Osteoblast (primary cell): ENCODE measurements at places on chromosomes 5 and 9. TPM values are rescaled to one million over a fixed set of nuclear protein-coding genes. Genes with fewer than 3 reads are reported as not detected.

DNA sequence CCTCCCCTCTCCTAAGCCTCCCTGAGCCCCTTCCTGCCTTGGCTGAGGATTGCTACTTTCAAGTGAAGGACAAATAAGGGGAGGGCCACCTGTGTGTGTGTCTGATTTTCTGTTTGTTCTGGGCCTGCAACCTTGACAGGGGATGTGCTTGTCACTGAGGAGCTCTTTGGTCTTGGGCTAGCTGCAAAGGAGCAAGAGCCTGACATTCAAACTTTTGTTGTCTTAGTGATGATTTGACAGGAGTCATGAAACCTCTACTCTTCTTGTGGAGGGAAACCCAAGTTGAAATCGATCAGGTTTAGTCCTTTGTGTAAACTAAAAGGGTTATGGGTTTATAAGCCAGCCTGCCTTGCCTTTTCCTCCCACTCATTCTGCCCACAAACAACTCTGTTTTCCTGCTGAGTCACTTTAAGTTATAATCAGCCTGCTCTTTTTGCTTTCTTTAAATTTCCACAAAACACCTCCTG lies 16.9 kb downstream of the CLTA start:
- DNase-seq, result peak; percentile 66

SVEP1 gene
- total RNA-seq, result 37.6 and 43.0 TPM in 2 replicates

DNA sequence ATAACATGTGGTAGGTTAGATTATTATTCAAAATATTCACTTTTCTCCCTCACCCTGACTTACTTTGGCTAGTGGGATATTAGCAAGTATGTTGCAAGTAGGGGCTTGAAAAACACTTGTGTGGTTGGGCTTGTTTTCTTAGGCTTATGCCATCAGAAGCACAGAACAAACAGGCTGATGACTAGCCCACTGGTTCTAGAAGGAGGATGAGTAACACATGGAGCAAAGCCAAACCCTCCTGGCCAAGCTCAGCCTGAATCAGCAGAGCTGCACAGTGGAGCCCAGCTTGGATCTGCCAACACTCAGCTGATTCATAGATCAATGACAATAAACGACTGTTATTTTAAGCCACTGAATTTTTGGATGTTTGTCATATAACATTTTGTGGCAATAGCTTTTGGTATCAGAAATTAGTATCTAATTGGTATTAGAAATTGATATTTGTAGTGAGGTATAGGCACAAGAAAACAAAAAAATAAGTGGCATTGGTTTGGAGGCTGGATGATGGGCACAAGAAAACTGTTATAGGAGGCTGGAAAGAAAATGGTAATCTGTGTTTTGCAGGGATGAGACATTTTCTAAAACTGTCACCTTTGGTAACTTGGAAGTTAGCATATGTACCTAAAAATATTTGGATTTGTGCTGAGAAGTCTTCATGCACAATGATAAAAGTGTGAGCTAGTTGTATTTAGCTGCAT lies 46.1 kb upstream of the ZBED3 start:
- DNase-seq, result peak; percentile 38

GRCh38 chr9:137516144-137516917 lies 33.9 kb downstream of the PNPLA7 start:
- DNase-seq, result peak; percentile 74

ARL15 gene
- total RNA-seq, result 25.3 and 29.8 TPM in 2 replicates

DNA sequence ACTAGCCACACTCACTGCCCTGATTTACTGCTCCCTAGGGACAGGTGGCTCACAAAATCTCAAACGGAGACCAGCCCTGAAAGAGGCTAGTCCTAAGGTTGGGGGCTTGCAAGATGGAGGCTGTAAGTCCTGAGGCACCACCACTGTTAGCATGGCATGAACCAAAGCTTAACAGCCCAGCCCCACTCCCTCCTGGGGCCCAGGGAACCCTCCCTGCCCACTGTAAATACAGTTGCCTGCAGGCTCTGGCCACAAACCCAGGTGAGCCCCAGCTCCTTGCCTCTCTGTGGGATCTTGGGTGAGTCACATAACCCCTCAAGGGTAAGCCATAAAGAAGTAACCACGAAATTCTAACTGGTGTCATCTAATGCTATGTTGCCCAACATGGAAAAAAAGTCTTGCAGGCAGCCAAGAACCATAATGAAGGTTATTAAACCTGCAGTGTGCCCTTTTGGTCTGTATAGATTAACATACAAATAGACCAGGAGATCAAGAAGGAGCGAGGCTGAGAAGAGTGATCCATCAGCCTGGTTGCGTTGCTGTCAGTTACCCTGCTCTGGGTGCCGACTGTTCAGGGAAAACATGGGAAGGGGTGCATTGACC lies 1.7 kb upstream of the POMT1 start:
- DNase-seq, result no peak

RNF145 gene
- total RNA-seq, result 37.7 and 38.4 TPM in 2 replicates

SAXO1 gene
- under 0.01 TPM in 2 replicates for total RNA-seq

ANXA6 gene
- total RNA-seq, result 343 and 353 TPM in 2 replicates

GRCh38 chr5:10036136-10036815 lies 213.4 kb downstream of the ATPSCKMT start:
- no peak for DNase-seq

- DNase-seq, result peak; percentile 55
Measured at GRCh38 chr5:177105691-177106476, 19.2 kb downstream of the FGFR4 start.

GRCh38 chr5:158802941-158803341 lies 296.8 kb downstream of the EBF1 start:
- no peak for DNase-seq

DNA sequence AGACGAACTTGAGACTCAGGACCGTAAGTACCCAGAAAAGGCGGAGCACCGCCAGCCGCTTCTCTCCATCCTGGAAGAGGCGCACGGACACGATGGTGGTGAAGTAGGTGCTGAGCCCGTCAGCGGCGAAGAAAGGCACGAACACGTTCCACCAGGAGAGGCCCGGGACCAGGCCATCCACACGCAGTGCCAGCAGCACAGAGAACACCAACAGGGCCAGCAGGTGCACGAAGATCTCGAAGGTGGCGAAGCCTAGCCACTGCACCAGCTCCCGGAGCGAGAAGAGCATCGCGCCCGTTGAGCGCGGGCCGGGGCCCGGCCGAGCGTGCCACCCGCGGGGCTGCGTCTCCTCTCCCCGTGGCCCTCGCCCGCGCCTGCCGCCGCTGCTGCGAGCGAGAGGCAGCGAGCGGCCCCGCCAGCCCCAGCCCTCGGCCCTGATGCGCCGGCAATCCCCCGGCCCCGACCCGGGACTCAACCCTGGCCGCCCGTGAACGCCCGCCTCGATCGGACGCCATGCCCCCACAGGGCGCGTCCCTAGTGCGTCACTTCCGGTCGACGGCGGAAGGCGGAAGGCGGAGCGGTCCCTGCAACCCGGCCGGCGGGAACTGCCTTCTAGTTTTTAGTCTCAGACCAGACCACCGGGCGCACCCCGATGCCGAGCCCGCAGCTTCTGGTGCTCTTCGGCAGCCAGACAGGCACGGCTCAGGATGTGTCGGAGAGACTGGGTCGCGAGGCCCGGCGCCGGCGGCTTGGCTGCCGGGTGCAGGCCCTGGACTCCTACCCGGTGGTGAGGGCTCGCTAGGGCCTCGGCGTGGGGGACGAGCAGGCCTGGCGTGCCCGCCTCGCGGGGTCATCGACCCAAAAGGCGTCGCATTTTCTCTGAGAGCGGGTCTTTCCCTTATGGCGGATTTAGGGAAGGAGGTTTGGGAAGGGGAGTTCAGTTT lies at the start of the genes NDOR1 and TMEM203:
NDOR1 (plus strand) TSS at position 575 of the 944 bp plus-strand sequence; CDS start at position 653, 78 bp downstream.
TMEM203 (minus strand) TSS at position 523 of the 944 bp plus-strand sequence; CDS start at position 289, 234 bp downstream.
- peak; percentile 100 for DNase-seq

KIF12 gene
- not detected in 2 replicates for total RNA-seq

AGXT2 gene
- total RNA-seq, result not detected in 2 replicates

- DNase-seq, result no peak
Measured at GRCh38 chr5:50582699-50583098, 83.7 kb upstream of the PARP8 start.

GRCh38 chr5:180832638-180833068 lies 28.4 kb downstream of the ZFP62 start:
- no peak for DNase-seq

DNA sequence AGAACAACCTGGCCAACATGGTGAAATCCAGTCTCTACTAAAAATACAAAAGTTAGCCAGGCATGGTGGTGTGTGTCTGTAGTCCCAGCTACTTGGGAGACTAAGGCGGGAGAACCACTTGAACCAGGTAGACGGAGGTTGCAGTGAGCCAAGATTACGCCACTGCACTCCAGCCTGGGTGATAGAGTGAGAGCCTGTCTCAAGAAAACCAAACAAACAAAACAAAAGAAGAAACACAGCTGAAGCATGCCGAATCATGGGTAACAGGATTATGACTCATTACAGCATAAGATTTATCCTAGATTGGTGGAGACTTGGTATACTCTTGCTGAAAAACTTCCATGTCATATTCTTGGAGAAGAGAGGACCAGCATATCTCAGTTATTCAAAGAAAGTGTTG lies 236.7 kb upstream of the CCNH start:
- DNase-seq, result no peak

DNA sequence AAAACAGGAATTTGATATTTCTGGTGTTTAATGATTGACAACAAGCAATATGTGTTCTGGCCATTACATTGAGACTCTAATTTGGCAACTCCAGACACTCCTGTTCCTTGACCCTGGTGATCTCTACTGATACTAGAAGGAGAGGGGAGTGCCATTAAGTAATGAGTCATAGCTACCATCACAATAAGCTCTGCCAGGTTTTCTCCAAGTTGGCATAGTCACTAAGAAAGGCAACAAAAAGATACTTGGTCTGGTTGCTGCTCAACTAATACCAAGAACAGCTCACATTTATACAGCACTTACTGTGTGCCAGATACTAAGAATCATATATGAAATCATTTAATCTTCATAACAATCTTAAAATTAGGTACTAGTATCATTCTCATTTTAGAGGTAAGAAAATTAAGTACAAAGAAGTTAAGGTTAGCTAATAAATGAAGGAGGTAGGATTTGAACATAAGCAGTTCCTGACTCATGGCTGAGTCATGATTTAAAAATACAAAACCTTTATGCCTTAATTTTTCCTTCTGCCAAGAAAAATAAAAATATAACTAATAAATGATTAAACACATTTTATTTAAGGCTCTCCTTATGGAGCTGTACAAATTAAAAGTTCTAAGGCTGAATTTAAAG lies 19.9 kb upstream of the PRXL2C start:
- no peak for DNase-seq

ASS1 gene
- total RNA-seq, result 134 and 195 TPM in 2 replicates

SARDH gene
- 5.4 and 10.9 TPM in 2 replicates for total RNA-seq

DNA sequence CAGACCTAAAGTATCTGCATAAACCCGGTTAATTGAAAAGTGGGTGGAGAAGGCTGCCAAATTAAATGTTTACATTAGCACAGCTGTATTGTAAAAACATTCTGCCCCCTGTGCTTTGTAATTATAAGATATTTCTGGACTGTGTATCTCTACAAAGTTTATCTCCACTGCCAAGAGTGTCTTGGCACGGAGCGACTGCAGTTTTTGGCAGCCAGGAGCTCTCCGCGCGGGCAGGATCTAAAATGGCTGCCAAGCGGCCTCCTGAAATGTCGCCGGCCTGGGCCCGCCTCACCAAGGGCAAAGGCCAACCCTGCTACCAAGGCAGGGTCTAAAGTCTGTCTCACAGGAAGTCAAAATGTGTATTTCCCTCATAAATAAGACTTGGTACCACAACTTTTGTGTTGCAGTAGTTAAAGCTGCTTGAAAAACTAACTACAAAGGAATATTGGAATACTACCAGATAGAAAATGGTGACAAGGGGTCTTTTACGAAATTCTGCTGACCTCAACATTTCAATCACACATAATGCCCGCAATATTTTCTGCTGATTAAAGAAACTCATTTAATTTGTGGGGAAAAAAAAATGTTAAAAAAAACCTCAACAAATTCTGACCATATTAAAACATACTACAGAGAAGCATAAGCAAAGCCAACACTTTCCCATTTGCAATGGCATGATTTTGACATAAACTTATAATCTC lies 110.4 kb downstream of the NFIB start:
- no peak for DNase-seq
